HCT116 (cell line): ENCODE measurements at places on chromosomes 11 and 22.

GRCh38 chr11:117412653-117413275 is 85.1 kb downstream of the CEP164 start:
- no peak for DNase-seq

GRCh38 chr11:2728663-2729332 is 29.0 kb upstream of the KCNQ1OT1 start:
- no peak for DNase-seq

GRCh38 chr22:26045051-26045450 is 124.2 kb upstream of the SEZ6L start:
- DNase-seq, result no peak

- no peak for DNase-seq
These were observed 136.8 kb upstream of the ARHGAP42 start for GRCh38 chr11:100550298-100550697.

DNA sequence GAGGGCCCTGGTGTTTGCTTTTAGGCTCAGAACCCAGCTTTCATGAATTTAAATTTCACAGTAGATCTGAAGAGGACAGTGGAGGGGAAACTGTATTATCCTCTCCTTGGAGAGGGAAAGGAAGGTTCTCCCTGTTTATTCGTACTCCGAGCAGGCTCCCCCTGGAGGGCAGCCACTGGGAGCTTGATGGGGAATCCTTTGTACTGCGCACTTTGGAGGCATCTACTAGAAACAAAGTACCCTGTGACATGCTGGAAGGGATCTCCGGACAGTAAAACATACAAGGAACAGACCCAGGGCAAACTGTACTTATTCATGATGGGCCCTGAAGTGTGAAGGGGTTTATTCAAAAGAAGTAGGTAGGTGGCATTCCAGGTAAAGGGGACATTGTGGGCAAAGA is 27.2 kb downstream of the NAV2 start:
- DNase-seq, result no peak

- no peak for DNase-seq
These were observed 15.2 kb upstream of the CARD10 start for GRCh38 chr22:37534445-37534844.

DNA sequence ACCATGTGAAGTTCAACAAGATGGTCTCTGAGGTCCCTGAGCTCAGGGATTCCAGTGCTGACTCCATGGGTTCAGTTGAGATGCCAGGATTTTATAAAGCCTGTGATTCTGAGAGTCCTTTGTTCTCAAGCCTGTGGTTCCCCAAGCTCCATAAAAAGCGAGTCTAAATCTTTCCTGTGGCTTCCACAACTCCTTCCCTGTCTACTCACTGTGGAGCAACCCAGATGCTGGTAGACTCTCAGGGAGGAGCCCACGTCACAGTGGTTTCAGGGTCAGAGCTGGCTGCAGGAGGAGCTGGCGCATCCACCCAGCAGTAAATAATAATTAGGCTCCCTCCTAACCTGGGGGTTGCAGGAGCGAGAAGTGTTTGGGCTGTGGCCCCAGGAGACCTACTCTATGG is 2.0 kb upstream of the RELT start:
- no peak for DNase-seq
